ENCODE measurements at places on chromosomes 11 and 22.

- DNase-seq = no peak
Observed at GRCh38 chr11:96013461-96014213, 89.7 kb upstream of the MTMR2 start.

DNA sequence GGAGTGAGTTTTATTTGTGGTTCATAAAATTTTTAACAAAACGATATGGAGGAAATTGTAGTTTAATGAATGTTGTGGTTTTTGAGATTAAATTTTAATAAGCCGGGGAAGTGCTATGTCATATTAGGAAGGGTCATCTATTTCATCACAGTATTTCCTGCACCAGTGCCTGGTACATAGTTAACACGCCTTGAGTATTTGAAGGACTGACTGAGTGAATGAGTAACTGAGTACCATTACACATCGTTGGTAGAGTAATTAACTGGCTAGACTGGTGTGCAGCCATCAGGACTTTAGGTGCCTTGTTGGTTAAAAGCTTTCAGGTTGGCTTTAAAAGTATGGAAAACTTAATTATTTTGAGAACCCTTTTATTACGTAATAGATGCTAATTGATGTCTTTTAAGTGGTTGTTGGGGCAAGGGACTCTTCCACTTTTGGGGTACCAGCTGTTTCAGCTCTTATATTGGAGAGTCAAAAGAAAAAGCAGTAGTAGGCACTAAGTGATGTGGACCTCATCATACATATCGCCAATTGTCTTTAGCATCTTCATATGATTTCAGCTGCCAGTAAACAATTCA, 101.8 kb downstream of the DDX10 start:
- no peak for DNase-seq

- no peak for DNase-seq
Observed at GRCh38 chr11:73236205-73236765, 18.2 kb downstream of the P2RY2 start.

- no peak for DNase-seq
Observed at GRCh38 chr11:91187314-91187713, 964.5 kb upstream of the CHORDC1 start.

- no peak for DNase-seq
Observed at GRCh38 chr11:57167125-57167846, 14.5 kb upstream of the LRRC55 start.

- no peak for DNase-seq
Observed at GRCh38 chr11:82906236-82906635, 4.7 kb downstream of the DDIAS start.

DNA sequence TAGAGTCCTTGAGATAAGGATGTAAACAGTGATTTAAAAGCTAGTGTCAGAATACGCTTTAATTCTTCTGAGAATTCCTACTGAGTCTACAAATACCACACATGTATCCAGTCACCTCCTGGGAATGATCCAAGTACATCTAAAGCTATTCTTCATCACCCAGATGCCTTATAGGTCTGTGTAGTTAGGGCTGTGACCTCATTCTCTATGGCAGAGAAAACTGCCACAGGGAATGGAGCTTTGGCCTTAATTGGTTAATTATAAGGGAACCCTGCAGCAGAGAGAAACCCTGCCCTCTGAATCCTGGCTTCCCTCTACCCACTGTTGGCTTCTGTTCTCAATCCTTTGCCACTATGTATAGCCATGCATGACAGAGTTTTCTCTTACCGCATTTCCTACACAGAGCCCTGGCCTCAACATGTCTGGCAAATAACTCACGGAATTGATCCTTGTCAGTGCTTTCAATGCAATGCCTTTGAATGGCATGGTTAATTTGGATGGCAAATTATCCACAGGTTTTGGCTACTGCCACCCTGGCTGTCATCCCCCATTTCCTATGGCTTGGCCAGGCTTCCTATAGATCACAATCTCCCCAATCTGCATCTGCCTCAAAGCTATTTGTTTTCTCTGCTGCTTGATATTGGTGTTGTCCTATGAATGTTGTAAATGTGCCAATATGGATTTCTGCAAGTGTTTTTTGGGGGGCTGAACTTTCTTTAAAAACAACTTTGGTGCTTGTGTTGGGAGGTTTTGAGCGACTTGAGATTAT, 2.9 kb downstream of the DIXDC1 start:
- DNase-seq = no peak

GRCh38 chr11:75432911-75433321, at the start of gene KLHL35:
TSS of gene KLHL35 (minus strand) at chr11:75433203. CDS start at chr11:75430629, 2,574 bp downstream.
- no peak for DNase-seq

GRCh38 chr11:77879218-77879617, 58.3 kb downstream of the AAMDC start:
- DNase-seq = no peak

GRCh38 chr11:114819028-114819427, 140.7 kb downstream of the NXPE2 start:
- no peak for DNase-seq

DNA sequence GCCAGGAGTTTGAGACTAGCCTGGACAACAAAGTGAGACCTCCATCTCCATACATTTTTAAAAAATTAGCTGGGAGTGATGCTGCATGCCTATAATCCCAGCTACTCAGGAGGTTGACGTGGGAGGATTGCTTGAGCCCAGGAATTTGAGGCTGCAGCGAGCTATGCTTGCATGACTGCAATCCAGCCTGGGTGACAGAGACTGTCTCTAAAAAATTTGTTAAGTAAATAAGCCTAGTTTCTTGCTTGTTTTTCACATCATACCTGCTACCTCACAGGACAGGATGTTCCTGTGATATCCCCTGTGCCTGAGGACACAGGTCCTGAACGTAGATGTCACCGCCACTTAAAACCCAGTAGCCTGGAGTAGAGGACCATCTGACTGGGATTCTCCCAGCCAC, 348.6 kb downstream of the MN1 start:
- no peak for DNase-seq

DNA sequence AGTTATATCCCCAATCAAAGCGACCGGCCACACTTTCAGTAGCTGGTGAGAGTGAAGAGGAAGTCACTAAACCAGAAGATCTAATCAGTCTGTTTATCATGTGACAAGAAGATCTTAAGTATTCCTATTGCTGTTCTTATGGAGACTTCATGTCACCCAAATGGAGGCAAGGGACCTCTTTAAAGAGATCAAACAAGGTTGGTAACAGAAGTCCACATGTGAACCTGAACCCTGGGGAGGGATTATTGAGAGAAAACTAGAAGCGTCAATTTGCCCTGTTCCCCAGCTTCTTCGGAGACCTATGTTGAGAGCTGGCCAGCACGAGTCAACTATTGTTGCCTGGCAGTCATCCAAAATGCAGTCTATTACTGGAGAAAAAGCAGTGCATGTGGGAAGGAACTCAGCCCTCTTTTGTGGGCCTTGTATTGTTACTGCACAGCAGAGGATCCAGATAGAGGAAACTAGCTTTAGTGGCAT, 76.9 kb upstream of the CTSC start:
- DNase-seq = no peak

DNA sequence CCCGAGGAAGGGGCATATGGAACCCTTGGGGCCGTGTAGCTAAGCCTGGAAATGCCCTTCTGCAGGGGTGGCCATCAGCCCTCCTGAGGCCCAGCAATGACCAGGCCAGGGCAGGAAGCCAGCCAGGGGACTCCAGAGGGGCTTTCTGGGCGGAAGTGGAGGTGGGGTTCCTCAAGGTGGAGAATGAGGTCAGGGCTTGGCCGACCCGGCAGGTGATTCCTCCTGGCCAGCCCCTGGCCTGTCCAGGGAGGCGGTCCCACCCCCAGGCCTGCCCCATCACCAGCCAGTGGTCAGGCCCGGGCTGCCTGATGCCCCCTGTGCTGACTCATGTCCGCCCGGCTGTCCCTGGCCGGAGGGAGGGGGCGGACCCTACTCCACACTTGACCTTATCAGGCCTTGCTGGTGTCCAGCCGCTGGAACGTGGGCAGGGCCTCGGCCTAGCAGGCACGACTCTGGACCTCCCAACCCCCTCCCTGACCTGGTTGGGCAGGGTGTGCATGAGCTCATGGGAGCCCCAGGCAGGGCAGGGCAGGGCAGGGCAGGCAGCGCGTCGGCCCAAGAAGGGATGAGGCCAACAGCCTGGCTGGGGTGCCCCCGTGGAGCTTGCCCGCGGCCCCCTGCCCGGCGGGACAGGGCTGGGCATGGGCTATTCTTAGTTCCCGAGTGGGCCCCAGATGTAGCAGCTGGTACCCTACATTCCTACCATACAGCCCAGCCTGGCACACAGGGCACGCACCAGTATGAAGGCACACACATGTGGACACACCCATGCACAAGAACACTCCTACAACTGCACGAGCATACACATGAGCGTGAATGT, 35.9 kb downstream of the RPL3 start:
- no peak for DNase-seq

DNA sequence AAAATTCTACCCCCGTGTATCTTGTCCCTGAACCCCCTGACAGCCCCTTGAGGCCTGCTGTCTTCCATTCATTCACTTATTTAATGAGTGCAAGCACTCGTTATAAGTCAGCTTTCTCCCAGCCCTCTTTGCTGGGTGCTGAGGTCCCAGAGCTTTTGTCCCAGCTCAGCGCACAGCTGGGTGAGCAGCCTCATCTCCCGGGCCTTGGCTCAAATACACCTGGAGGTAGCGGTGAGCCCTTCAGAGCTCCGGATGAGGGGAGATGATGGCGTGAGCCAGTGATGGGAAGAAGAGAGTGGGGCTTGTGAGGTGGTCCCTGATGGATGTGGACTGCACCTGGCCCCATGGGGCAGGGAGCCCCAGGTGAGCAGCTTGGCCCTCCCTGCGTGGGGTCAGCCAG, 18.1 kb upstream of the ARHGAP8 start:
- DNase-seq = no peak

- no peak for DNase-seq
Observed at GRCh38 chr22:17918840-17919239, 105.5 kb downstream of the MICAL3 start.

DNA sequence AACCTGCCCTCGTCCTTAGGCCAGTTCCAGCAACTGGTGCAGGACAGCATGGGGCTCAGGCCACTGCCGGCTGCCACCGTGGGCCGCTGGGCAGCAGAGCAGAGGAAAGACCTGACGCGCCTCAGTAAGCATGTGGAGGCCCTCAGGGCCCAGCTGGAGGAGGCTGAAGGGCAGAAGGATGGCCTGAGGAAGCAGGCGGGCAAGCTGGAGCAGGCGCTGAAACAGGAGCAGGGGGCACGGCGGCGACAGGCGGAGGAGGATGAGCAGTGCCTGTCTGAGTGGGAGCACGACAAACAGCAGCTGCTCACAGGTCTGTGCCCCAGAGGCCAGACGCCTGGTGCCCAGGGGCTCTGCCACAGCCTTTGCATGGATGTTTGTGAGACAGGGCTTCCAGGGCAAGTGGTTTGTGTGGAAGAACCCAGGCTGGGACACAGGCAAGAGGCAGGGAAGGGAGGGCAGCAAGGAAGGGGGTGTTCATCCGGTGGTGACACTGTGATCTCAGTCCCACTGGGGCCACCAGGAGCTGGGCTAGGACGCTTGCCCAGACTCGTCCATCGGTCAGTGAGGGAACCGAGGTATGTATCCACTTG, 13.9 kb downstream of the CCDC157 start:
- no peak for DNase-seq

- peak; percentile 37 for DNase-seq
Observed at GRCh38 chr11:46369458-46370152, 11.9 kb upstream of the MDK start.

DNA sequence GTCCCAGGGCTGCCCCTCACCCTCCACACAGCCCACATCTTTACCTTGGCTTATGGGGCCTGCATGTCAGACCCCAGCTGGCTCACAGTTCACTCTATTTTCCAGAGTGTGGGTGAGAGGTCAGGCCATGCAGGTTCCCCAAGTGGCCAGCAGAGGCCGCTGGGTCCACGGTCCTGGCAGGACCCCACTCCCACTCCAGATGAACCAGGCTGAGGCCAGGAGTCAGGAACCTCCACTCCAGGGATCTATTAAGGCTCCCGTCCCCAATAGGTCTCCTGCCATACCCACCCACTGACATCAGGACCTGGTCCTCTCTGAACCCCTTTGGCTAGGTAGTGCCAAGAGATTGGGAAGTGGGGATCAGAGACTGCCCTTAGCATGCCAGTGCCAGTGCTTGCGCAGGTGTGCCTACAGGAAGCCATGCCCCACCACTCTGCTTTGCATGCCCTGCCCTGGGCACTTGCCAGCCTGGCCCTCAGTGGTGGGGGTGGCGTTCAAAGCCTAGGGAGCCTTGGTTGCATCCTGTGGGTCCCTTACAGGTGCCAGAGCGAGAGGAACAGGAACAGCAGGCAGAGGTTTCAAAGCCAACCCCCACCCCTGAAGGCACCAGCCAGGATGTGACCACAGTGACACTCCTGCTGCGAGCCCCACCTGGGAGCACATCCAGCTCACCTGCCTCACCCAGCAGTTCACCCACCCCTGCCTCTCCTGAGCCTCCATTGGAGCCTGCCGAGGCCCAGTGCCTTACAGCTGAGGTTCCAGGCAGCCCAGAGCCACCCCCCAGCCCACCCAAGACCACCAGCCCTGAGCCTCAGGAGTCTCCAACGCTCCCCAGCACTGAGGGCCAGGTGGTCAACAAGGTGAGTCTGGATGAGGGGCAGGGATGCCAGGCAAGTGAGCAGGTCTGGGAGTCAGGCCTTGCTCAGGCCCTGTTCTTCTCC, 8.3 kb downstream of the SMTN start:
- no peak for DNase-seq

- DNase-seq = no peak
Observed at GRCh38 chr22:40792451-40792850, 26.7 kb downstream of the SLC25A17 start.

GRCh38 chr11:13494051-13494450, 1.7 kb downstream of the PTH start:
- DNase-seq = no peak

DNA sequence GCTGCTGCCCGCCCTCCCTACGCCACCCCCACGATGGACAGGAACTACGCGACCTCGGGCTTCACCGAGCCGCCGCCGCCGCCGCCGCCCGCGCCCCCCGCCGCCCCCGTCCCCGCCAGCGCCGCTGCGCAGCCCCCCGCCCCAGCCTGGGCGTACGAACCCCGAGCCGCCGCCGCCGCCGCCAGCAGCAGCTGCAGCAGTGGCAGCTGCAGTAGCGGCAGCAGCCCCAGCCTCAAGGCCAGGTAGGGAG, 407 bp downstream of the QSER1 start:
- no peak for DNase-seq

DNA sequence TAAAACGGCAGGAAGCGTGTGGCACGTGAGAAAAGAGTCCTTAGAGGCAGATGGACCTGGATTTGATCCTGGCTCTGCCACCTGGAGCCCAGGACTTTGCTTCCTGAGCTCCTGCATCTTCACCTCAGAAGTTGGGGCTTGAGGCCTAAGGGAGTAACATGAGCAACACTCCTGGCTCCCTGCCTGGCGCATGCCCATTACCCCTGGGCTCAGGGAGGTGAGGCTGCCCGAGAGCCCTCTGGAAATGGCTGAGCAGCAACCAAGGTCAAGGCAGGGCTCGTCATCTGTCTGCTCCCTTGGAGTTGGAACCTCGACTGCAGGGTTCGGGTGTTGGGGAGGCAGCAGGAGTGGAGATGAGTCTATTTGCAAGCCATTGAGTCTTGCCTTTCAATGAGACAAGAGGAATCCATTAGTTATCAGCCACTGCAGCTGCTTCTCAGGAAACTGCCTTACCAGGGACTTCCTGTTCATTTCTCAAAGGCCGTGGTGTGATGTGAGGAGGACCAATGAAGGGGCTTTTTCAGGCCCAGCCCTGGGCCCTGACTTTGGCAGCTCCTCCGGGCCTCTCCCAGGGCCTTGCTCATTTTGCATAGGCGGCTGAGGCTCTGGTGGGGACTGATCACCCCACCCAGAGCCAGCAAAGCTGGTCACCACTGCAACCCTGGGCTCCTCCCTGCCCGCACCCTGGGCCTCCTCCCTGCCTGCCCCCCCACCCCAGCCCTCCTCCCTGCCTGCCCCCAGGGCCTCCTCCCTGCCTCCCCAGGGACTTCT, 6.4 kb downstream of the FADS2 start:
- no peak for DNase-seq

All from activated CD4-positive, alpha-beta T cell treated with anti-CD3 and anti-CD28 coated beads for 1 hour (primary cell).